Natural killer cell treated with Interleukin-12 subunit alpha and Interleukin-12 subunit beta and Interleukin-15 and Interleukin-18, amount 100 ng/mL, for 72 hours (primary cell): ENCODE measurements at places on chromosomes 13 and 19. TPM values are rescaled to one million over a fixed set of nuclear protein-coding genes. Genes with fewer than 3 reads are reported as not detected.

PTH2 gene
- total RNA-seq, result not detected

CAPN12 gene
- 3.6 TPM for total RNA-seq

GRIN3B gene
- total RNA-seq, result not detected

FFAR1 gene
- total RNA-seq, result 0.19 TPM

ADPRHL1 gene
- total RNA-seq, result 1.9 TPM

C19orf67 gene
- total RNA-seq, result not detected

- peaks cover 28% of the 10 kb centered on the region for H3K4me1 ChIP-seq
- H3K27me3 ChIP-seq, result peaks cover 41% of the 10 kb centered on the region
- no peak overlapping the region for H3K4me3 ChIP-seq
- DNase-seq, result no peak
- no peaks in the 10 kb centered on the region for H3K36me3 ChIP-seq
- no peak overlapping the region for H3K27ac ChIP-seq
Measured at GRCh38 chr19:53903055-53903680, 5.9 kb upstream of the CACNG7 start.

GRCh38 chr13:65844266-65844841 lies 1385.8 kb downstream of the PCDH9 start:
- no peak overlapping the region for H3K27ac ChIP-seq
- no peaks in the 10 kb centered on the region for H3K36me3 ChIP-seq
- no peaks in the 10 kb centered on the region for H3K4me1 ChIP-seq
- DNase-seq, result no peak
- H3K4me3 ChIP-seq, result no peak overlapping the region
- H3K27me3 ChIP-seq, result no peaks in the 10 kb centered on the region

DNA sequence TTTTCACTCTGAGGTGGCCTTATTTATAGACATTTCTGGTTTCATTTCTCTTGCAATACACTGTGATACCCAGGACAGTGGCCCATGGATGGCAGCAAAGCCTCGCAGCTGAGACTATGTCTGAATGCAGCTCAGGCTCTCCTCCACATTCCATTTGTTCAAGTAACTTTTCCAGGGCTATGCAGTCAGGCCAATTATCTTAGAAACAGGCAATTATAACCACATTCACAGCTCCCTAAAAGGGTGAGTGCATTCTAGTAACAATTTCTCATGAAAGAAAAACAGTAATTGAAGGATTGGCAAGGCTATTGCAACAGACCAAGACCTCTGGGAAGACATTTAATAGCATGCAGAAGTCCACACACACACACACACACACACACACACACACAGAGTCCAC lies 264.0 kb downstream of the TBC1D4 start:
- DNase-seq, result no peak
- H3K4me1 ChIP-seq, result peaks cover 7% of the 10 kb centered on the region
- peaks cover 34% of the 10 kb centered on the region for H3K27me3 ChIP-seq
- H3K36me3 ChIP-seq, result no peaks in the 10 kb centered on the region

GRCh38 chr13:86862137-86862536 lies 809.0 kb upstream of the SLITRK5 start:
- no peaks in the 10 kb centered on the region for H3K4me1 ChIP-seq
- no peak overlapping the region for H3K4me3 ChIP-seq
- no peak overlapping the region for H3K27ac ChIP-seq
- no peaks in the 10 kb centered on the region for H3K36me3 ChIP-seq
- DNase-seq, result no peak
- no peaks in the 10 kb centered on the region for H3K27me3 ChIP-seq

DNA sequence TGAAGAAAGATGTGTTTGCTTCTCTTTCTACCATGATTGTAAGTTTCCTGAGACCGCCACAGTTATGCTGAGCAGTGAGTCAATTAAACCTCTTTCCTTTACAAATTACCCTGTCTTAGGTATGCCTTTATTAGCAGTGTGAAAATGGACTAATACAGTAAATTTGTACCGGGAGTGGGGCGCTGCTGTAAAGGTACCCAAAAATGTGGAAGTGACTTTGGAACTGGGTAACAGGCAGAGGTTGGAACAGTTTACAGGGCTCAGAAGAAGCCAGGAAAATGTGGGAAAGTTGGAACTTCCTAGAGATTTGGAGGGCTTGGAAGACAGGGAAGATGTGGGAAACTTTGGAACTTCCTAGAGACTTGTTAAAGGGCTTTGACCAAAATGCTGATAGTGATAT lies 9.2 kb upstream of the PDS5B start:
- peaks cover 8% of the 10 kb centered on the region for H3K36me3 ChIP-seq
- DNase-seq, result no peak
- no peaks in the 10 kb centered on the region for H3K27me3 ChIP-seq
